ENCODE measurements at places on chromosomes 4 and X.

DNA sequence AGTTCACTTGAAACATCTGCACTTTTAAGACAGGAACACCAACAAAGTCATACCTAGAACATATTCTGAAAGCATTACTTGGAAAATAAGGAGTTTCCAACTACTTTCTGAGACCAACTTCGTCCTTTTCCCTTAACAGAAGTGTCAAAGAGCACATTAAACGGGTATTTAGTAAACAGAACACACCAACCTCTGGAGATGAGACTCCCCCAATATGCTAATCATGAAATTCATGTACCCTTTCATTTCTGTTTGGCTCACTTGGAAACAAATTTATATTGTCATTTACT is 69.2 kb downstream of the NOCT start:
- DNase-seq, result no peak

DNA sequence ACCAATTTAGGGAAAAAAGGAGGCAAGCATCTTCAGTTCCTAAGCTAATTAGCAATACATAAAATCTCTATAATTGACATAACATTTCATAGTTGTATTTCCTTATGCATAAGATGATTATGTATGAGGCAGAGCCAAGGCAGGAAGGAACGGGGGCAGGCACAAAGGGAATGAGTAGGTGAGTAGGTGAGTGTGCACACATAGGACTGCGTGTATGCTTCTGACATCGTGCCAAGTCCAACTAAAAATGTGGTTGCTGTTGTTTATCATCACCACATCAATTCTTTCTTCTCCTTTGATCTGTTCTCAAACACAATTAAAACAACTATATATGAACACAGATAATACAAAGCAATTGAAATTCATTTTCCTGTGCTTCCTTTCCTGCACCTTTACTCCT is 131.2 kb downstream of the UNC5C start:
- DNase-seq, result no peak

GRCh38 chrX:46959101-46959500 is 46.9 kb downstream of the JADE3 start:
- DNase-seq, result no peak

DNA sequence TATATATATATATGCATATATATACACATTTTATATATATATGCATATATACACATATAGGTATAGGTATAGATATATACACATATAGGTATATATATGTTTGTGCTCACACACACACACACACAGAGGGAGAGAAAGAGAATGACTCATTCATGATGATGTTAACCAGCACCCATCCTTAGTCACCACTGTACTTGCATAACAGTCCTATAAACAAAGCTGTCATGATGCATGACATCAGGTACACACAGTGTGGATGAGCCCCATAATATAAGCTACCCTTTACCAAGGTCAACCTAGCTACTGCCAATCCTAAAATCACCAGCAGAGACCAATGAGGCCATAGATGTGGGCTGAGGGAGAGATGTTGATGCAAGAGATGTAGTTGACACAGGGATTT is 1408.0 kb downstream of the RAPGEF2 start:
- no peak for DNase-seq

- DNase-seq, result no peak
Measured at GRCh38 chr4:147644471-147644870, 27.3 kb downstream of the TMEM184C start.

DNA sequence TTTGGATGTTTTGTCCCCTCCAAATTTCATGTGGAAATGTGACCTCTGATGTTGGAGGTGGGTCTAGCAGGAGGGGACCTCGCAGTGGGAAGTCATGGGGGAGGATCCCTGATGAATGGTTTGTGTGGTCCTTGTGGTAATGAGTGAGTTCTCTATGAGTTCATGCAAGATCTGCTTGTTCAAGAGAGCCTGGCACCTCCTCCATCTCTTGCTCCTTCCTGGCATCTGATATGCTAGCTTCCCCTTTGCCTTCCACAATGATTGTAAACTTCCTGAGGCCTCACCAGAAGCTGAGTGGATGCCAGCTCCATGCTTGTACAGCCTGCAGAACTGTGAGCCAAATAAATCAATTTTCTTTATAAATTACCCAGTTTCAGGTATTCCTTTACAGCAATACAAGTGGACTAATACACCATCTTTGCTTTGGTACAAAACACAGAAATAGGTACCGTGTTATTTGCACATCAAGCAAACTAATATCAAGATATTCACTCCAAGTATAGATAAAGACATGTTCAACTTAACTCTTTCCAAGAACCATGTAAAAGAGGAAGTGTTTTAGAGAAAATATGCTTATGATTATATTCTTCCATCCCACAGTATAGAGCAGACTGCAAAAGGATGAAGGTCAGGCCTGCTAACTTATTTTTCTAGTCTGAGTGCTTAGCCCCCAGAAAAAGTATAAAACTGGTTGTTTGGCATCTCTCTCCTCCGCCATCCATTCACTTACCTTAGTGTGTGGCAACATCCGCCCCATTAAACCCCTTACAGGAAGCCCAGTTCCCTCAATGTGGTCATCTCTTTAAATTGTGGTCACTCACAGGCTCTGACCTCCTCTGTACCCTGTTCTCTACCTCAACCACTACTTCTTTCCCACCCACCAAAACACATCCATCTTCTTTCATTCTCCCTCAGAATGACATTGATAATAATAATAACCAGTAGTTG is 6.7 kb downstream of the ARAP2 start:
- DNase-seq, result no peak

DNA sequence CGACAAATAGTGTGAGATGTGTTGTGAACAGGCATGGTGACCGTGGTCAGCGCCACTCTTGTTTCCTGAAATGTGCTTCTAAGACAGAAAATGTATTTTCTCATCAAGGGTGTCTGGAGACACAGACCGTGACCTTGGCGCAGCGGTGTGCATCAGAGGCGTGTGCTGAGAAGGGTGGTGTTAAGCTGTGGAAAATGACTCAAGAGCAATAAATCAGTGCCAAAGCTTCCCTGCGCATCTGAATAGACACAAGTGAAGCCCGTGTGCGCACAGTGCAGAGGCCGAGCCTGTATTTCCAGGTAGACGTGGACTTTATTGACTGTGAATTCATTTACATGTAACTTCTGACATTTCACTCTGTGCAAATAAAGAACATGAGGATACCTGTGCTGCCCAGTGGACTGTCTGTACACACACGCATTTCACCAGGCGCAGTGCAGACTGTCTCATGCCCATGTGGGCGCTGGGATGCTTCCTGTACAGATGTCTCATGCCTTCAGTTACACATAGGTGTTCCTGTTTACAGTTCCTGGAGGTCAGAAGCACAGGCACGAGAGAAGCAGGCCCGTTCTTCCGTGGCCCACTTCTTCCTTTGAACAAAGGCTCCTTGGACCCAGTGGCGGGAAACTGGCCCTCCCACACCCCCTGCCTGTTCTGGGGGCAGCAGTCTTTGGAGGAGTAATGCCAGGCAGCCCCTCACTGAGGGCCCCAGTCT is 31.9 kb downstream of the NSG1 start:
- DNase-seq, result no peak

- DNase-seq, result peak; percentile 31
Measured at GRCh38 chr4:159368320-159368719, 265.4 kb downstream of the RAPGEF2 start.

DNA sequence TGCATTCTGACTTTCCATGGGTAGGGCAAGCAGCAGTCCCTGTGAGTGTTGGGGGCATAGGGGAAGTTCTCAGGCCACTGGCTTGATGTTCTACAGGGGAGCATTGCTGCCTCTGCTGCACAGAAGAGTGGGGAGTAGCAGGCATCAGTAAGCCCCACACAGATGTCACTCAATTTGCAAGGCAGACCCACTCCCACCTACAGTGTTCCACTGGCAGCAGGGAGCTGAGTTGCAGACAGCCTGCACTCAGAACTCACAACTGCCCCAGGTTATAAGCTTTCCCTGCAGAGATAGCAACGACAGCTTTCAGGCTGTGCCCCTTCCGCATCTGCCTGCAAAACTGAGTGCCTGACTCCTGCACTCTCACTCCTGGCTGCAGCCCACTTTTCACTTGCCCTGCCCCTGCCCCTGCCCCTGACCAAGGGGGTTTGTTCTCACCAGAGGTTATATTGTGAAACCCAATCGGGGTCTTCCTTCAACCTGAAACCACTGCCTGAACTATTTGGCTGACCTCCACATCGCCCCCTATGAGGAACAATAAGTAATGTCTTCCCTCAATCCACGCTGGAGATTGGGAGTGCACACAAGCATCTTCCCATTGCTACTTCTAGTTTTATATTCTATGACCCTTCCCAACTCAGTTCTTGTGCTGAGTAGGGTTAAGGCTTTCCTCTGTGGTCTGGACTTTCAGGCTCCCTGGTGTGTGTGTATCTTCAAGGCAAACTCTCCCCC is 227.4 kb upstream of the CXorf51B start:
- DNase-seq, result no peak

DNA sequence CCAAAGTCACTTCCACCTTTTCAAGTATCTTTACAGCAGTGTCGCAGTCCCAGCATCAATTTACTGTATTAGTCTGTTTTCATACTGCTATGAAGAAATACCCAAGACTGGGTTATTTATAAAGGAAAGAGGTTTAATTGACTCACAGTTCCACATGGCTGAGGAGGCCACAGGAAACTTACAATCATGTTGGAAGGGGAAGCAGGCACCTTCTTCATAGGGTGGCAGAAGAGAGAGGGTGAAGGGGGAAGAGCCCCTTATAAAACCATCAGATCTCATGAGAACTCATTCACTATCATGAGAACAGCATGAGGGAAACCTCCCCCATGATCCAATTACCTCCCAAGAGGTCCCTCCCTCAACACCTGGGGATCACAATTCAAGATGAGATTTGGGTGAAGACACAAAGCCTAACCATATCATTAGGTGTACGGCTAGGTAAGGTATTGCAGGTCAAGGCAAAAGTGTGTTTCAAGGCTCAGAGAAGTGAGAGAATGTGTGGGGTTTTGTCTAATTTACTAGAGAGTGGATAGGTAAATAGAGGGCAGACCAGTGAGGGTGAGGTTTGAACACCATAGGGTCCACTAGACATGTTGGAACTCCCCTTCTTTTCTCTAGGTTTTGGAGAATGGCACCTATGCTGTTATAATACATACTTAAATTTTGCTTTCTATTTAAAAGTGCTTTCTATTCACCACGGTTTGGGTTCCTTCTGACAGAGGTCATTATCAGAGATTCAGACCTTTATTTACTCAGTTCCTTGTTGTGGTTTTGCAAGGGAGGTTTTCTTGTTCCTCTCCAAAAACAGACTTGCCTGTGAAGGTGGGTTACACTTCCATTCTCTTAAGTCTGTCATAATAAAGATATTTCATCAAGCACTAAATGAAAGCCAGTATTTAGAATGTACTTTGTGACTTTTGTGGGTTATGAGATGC is 186.6 kb downstream of the CPEB2 start:
- DNase-seq, result no peak

DNA sequence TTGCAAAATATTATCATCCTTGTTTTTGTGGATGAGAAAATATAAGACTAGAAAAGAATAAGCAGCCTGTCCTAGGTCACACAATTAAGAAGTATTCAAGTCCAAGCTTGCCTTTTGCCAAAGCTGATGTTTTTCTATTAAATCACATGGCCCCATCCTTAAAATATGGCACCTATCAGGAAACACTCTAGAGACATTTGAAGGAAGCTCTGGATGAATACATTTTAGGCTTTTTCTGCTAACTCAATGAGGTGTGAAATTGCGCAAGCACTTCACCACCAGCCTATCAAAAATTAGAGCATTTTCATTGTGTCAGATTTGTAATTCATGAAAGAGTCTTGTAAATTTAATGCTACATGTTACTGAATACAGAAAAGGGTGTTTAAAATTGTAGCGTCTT is 251.1 kb upstream of the MAD2L1 start:
- DNase-seq, result no peak

DNA sequence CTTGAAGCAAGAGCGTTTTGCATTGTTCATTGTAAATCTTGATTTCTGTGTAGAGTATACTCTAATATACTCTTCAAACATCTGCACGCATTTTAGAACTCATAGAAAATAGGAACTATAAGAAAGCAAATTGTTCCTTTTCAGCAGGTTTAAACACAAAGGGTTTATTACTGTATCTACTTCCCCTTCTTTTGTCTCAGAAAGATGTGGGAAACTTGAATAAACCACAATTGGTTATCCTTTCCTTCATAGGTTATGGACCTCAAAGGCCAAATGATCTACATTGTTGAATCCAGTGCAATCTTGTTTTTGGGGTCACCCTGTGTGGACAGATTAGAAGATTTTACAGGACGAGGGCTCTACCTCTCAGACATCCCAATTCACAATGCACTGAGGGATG is 46.0 kb upstream of the GUCY1B1 start:
- no peak for DNase-seq

DNA sequence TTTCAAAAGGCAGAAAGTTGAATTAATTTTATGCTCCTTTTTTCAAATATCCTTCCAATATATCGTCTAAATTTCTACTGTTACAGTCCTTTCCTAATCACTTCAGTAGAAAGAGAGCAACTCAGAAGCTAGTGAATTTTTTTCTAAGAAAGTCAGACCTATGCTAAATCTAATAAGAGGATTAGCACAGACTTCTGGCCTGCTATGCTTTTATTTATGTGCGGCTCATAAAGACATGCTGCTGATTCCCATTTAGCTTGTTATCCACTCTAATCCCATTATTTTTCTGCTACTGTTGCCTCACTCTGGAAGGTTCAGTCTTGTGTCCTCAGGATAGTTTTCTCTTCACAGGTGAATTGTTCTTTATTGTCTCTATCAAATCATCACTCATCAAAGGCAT is 473.5 kb upstream of the FAM241A start:
- DNase-seq, result no peak

DNA sequence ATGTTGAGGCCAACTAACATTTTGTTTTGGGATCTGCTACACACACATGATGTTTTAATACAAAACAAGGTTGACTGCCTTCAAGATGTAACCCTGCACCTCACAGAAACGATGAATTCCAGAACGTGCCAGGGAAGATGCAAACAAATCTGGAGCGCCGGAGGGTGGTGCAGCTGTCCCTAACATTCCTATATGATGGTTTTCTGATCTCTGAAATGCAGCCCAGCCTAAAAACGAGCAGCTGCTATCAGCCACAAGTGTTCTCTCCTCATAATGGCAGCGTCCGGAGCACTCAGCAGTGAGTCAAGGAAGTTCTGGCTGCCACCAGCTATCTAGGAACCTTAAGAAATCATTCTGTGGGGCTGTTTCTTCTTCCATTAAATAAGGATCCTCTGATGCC is 333.4 kb downstream of the NR3C2 start:
- no peak for DNase-seq

- DNase-seq, result peak; percentile 4
Measured at GRCh38 chrX:107935200-107935599, 47.0 kb downstream of the TEX13B start.

DNA sequence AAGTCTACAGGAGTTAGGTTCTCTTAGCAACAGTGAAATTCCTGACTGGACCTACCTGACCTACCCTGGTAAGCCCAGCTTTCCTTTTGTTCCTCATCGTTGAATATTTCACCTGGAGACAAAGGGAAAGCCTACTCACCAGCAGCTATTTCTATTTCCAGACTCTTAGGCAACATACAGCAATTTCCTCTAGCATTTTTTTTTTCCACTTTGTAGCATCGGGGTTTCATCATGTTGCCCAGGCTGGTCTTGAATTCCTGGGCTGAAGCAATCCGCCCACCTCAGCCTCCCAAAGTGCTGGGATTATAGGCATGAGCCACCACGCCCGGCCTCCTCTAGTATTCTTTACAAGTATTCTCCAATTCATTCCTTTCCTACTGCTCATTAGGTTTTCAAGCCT is 6.8 kb upstream of the S100G start:
- peak; percentile 88 for DNase-seq
